ENCODE measurements at places on chromosomes 11 and 22.

DNA sequence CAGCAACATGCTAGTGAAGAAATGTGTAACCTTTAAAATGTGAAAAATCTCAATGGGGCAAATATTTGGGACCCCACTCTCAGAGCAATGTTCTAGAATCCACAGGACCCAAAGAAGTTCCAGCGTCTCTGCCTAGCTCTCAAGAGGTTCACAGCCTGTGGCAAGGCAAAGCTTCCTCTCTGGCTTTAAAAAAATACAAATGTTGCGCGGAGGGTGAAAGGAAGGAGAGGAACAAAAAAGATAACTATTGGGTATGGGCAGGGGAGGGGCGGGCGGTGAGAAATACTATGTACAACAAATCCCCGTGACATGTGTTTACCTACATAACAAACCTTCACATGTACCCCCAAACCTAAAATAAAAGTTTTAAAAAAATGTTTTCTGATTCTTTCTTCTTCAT is 53.6 kb downstream of the PITPNB start:
- no peaks in the 10 kb centered on the region for H3K36me3 ChIP-seq
- H3K4me3 ChIP-seq: no peak overlapping the region
- H3K27me3 ChIP-seq: no peaks in the 10 kb centered on the region
- no peak for DNase-seq
- peak overlapping the region; percentile 13 for H3K27ac ChIP-seq

- no peaks in the 10 kb centered on the region for H3K27me3 ChIP-seq
- H3K4me1 ChIP-seq: no peaks in the 10 kb centered on the region
- DNase-seq: no peak
- H3K27ac ChIP-seq: no peak overlapping the region
- H3K4me3 ChIP-seq: no peak overlapping the region
Measured at GRCh38 chr11:8934742-8935488, 2.2 kb upstream of the C11orf16 start.

DNA sequence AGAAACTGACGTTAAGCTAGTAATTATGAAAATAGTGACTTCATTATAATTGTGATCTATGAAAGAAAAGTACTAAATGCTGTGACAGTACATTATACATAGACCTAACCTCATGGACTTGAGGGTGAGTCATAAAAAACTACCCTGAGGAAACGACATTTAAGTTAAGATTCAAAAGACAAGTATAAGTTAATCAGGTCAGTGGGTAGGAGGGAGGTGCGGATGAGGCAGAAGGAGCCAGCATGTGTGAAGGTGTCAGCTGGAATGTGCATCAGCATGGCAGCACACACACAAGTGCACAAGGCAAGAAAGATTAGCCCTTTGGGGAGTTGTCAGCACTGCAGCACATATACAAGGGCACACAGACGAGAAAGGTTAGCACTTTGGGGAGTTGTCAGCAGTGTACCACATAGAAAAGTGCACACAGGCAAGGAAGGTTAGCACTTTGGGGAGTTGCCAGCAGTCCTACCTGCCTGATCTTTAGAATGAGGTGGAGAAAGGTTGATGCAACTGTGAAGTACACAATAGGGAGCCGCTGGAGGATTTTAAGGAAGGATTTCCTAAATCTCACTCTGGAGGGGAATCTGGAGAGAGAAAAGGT is 31.6 kb upstream of the CAVIN3 start:
- H3K4me1 ChIP-seq: no peaks in the 10 kb centered on the region
- no peak for DNase-seq
- H3K27me3 ChIP-seq: no peaks in the 10 kb centered on the region
- H3K27ac ChIP-seq: no peak overlapping the region
- H3K36me3 ChIP-seq: no peaks in the 10 kb centered on the region

DNA sequence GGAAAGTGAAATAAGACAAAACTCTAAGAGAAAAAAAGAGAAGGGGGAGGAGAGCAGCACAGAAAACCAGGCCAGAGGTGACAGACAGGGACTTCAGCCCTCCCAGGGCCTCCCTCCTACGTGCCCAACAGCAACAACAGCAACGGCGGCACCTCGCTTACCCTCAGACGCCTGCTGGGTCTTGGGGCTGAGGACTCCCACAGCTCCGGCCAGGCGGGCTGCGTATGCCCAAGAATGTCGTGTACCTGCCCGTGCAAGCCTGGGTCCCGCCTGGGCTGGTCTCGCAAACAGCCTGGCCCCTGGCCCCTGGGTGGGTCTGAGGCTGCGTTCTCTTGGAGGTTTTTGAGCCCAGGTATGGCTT is 30.5 kb downstream of the ARAP1 start:
- DNase-seq: peak; percentile 70
- H3K4me3 ChIP-seq: peak overlapping the region; percentile 54
- peaks cover 11% of the 10 kb centered on the region for H3K36me3 ChIP-seq
- peak overlapping the region; percentile 89 for H3K27ac ChIP-seq
- no peaks in the 10 kb centered on the region for H3K27me3 ChIP-seq

DNA sequence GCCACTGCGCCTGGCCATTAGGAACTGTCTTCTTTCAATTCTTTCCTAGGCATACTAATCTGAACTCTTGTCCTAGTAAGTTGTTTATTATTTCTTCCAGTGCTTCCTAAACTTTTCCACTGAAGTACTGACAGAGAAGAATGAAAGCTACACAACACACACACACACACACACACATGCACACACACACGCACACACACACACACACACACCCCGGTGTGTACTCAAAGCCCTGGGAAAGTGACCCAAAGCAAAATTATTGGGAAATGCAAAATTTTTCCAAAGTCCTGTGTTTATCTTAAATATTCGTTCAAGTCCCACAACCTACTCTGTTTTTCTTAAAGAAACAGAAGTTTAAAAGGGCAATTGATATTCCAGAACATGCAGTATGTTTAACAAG is 19.4 kb upstream of the SIK2 start:
- H3K27me3 ChIP-seq: no peaks in the 10 kb centered on the region
- H3K27ac ChIP-seq: no peak overlapping the region
- no peaks in the 10 kb centered on the region for H3K4me1 ChIP-seq

DNA sequence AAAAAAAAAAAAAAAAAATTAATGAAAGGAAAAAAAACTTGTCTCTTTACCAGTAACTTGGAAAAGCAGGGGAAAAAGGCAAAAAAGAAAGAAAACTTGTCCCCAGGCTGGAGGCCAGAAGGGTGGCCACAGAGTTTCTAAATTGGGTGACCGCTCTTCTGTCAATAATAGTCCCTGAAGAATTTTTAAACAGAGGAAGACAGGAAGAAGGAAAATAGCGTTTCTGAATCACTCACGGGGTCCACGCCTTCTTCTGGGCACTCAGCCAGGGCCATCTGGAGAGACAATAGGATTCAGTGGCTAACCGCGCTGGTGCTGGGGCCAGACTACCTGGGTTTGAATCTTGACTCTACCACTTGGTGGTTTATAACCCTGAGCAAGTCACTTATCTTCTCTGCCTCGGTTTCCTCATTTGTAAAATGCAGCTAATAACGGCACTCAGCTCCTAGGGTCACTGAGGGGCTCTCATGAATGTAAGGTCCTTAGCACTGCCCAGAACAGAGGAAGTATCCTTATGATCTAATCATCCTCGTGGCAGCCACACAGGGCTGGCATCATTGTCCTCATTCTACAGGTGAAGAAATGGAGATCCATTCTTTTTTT is 7.0 kb downstream of the C11orf86 start:
- no peak overlapping the region for H3K27ac ChIP-seq
- H3K27me3 ChIP-seq: no peaks in the 10 kb centered on the region
- H3K4me3 ChIP-seq: no peak overlapping the region
- DNase-seq: peak; percentile 79
- no peaks in the 10 kb centered on the region for H3K4me1 ChIP-seq

DNA sequence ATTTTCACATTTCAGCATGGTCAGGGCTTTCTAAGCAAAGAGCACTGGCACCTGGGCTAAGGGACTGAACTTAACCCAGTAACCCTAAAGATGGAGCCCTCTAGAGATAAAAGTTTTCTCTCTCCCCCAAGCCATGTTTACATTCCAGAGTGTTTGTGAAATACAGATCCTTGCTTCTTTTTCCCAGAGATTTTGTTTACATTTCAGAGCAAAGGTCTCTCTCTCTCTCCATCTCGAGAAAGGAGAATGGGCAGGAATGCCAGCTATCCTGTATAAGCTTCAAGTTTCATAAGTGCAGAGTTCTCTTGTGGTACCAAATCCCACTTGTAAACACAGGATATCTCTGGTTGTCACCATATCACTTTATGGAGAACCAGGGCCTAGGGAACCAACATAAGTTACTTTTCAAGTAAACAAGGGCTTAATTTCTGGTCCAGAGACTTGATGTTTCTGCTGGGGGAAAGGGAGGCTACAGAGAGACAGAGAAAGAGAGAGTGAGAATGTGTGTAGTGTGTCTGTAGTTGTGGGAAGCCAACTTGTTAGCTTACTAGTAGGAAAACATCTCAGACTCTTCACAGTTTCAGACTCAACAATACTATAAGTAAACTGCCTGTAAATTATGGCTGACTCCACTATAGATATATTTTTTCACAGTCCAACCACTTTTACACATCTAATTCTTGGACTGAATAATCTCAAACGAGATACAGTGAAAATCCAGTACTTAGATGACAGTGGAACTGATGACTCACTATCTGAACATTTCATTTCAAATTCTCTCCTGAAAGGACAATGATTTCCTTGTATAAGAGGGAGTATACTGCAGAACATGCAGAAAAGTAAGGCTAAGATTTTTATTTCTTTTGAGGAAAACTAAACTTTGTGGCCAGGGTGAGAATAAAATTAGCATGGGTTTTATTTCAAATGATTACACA is 76.2 kb downstream of the ARHGAP32 start:
- H3K4me1 ChIP-seq: no peaks in the 10 kb centered on the region
- H3K4me3 ChIP-seq: no peak overlapping the region
- H3K36me3 ChIP-seq: no peaks in the 10 kb centered on the region
- H3K27me3 ChIP-seq: no peaks in the 10 kb centered on the region

DNA sequence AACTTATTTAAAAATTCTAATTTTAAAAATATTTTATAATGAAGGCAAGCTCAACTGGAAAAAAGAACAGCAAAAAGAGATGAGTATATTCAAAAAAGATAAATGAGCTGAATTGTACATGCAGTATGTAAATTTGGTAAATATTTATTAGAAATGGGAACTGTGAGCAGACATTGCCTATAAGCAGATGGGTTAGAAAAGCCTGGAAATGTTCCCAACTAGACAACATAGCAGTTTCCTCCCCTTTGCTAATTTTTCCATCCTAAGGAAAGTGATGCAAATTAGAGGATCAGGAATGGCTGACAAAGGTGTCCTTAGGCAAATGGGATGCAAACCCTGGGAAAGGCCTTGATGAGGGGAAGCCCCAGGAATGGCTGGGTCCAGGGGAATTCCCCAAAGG is 37.2 kb downstream of the TP53I11 start:
- DNase-seq: no peak
- H3K27me3 ChIP-seq: no peaks in the 10 kb centered on the region
- H3K36me3 ChIP-seq: no peaks in the 10 kb centered on the region
- no peak overlapping the region for H3K27ac ChIP-seq
- H3K4me3 ChIP-seq: no peak overlapping the region

DNA sequence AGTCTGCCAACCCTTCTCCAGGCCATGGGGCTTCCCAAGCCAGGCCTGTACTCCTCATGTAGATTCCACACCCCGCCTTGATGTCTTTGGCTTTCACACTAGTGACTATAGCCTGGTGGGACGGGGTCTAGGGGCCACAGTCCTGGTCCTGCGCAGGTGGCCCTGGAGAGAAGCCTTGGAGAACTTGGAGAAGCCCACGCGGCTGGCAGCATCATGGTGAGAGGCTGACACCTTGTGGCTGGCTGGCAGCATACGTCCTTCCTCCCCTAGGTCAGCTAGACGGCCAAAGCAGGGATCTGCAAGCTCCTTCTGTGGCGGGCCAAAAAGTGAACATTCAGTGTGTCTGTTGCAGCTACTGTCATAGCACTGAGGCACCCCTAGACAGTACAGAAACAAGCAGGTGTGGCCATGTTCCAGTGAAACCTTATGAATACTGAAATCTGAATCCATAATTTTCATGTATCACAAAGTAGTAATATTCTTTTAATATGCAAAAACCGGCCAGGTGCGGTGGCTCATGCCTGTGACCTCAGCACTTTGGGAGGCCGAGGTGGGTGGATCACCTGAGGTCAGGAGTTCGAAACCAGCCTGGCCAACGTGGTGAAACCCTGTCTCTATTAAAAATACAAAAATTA is 42.0 kb downstream of the FAM83F start:
- no peak overlapping the region for H3K27ac ChIP-seq
- no peaks in the 10 kb centered on the region for H3K36me3 ChIP-seq
- DNase-seq: peak; percentile 74
- H3K4me1 ChIP-seq: no peaks in the 10 kb centered on the region
- no peak overlapping the region for H3K4me3 ChIP-seq
